ENCODE measurements at places on chromosomes 5 and 9. TPM values are rescaled to one million over a fixed set of nuclear protein-coding genes. Genes with fewer than 3 reads are reported as not detected.

- DNase-seq, result no peak
Observed at GRCh38 chr5:14379739-14380497, 201.7 kb upstream of the OTULINL start.

DNA sequence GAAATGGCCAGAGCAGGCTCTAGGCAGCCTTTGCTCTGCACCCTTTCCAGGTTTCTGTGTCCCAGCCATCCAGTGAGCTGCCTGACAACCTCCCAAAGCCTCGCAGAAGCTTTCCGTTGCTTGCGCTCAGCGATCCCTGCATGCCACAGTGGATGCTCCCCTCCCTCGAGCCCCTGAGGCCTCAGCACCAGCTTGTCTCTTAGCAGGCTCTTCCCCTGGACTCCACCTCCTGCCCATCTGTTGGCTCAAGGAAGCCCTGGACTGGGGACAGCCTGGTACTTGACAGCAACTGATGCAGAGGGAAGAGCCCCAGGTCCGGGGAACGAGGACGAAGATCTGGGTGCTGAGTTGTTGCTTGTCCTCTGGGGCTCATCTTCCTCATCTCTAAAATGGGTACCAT, 23.2 kb downstream of the TSPAN17 start:
- DNase-seq, result no peak

DNA sequence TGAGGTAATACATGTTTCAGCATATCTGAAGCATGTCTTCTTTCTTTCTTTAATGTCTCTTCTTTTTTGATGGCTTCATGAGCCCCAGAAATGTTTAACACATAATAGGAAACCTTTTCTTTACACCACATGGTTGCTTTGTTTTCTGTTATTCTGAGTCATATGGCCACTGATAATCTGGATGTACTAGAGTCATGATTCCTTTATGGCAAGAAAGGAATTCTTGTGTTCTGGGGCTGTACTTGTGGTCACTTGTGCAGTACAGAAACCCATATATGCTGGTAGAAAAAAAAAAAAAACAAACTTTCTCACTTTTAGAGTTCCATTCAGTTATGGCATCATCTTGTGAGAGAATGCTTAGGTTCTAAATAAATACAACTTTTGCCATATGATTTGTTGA, 1669.3 kb upstream of the CDH9 start:
- DNase-seq, result no peak

- DNase-seq, result no peak
Observed at GRCh38 chr9:3912280-3912679, 386.5 kb upstream of the RFX3 start.

GRCh38 chr5:156582193-156582598, 255.2 kb downstream of the SGCD start:
- no peak for DNase-seq

- no peak for DNase-seq
Observed at GRCh38 chr9:37034305-37034937, 353 bp upstream of the PAX5 start.

- no peak for DNase-seq
Observed at GRCh38 chr5:68433526-68433922, 218.0 kb downstream of the PIK3R1 start.

GRCh38 chr5:81183811-81184748, 49.0 kb upstream of the CKMT2 start:
- no peak for DNase-seq

DNA sequence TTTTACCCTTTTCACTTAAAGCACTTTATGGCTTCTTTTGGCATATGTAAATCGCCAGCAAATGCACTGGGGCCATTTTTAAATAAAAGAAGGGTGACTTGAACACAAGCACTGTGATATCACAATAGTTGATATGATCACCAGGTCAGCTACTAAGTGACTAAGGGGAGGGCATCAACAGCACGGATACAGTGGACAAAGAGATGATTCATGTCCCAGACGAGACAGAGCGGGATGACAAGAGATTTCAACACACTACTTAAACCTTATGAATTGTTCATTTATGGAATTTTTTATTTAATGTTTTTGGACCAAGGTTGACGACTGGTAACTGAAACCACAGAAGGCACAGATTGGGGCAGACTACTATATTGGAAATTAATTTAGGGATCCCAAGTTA, 54.1 kb downstream of the RORB start:
- DNase-seq, result no peak

DNA sequence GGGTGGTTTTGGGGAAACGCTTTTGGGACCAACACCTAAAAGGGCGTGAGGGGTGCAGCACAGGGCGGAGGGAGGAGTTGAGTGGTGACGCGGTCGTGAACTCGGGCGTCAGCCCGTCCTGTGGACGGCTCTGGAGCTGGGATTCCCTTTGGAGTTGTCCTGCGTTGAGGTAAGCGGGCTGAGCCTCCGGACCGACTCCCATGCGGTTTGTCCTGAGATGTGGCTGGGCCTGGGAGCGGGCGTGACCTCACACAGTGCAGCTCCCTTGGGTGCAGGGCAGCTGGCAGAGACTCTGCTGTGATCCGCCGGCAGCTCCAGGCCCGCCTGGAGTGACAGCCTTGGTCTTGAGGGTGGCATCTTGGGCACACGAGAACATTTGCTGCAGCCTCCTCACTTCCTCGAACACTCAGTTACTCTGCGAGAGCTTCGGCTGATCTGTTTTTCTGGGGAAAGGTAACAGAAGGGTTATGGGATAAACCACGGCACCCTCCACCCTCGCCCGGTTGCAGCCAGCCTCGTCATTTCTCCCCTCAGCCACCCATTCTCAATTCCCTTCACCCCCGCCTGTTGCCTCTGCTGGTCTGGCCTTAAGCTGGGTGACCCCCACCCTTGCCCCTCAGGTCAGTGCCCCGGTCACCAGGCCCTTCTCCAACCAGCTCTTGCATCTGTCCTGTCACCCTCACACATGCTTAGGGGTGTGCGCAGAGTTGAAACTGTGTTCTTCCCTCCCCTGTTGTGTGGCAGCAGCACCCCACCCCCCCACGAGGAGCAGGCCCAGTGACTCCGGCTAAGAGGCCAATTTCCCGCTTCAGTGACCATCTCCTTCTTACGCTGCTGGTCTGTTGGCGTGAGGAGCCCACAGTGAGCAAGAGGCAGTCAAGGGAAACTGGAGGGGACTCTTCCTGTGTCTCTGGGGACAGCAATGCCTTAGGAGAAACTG, 94.2 kb upstream of the COL5A1 start:
- DNase-seq, result no peak

DNA sequence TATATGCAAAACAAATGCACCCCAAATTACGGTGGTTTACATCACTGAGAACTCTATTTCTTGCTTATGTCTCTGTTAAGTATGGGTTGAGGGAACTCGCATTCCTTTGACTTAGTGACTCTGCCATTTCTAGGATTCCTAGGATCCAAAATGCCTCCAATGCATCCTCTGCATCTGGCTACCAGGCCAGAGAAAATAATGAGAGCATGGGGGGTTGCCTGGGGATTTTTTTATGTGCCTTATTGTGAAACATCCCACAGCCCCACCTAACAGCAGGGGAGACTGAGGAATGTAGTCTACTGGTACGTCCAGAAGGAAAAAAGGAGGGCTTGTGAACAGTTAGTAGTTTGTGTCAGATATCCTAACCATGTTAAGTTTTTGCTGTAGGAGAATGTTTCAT, 466.0 kb upstream of the ARRDC3 start:
- no peak for DNase-seq

DNA sequence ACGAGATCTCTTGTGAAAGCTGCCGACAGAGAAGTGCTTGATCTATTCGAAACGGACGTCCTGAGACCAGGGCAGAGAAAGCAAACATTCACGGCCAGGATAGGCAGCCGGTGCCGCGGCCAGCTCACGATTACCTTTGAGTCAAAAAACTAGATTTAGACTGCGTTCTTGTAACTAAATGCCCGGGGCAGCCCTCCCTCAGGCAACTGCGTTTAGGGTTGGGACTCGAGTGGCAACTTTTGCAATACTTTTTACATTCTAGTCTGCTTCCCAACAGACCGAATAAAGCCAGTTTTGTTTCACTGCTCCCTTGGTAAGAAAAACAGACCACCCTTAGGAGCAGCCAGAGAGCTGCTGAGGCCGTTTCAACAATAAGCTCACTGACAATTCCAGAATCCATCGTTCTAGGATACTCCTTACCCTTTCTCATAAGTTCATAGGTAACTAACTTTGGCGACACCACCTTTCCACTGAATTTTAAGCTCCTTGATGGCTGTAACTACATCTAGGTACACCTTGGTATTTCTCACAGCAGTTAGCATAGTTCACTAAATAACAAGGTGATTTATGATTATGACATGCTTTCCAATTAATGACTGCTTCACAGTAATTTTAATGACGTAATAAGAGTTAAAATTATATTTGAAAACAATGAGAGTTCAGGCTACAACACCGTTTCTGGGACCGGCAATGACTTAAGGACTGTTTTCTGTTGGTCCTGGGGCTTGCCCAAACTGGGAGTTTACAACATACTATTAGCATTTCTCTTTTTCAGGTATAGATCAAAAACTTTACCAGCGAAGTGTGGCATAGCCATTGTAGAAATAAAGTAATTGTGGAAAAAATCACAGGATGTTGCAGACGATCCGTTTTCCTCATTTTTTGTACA, 899 bp upstream of the RAPGEF6 start:
- DNase-seq, result no peak

- DNase-seq, result no peak
Observed at GRCh38 chr5:177319913-177320588, 8.4 kb upstream of the MXD3 start.

DNA sequence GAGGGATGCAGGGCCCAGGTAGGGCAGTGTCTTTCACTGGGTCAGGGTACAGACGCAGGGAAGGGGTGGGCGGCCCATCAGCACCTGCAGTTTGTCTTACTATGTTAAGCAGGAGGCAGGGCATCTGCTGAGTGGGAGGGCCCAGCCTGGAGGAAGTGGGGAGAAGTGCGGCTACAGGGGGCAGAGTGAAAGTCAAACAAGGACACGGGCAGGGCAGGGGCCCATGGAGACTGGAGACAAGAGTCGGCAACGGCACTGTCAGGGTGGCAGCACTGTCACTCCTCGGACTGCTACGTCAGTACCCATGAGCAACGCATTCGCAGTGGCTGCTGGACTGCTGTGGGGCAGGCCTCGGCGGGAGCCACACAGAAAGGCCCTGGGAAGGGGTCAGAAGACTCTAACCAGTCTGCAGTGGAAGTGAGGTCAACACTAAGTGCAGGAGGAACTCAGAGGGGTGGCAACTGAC, 19.7 kb downstream of the CAMSAP1 start:
- DNase-seq, result peak; percentile 43

GRCh38 chr5:81308836-81309235, 7.4 kb downstream of the ZCCHC9 start:
- no peak for DNase-seq

DNA sequence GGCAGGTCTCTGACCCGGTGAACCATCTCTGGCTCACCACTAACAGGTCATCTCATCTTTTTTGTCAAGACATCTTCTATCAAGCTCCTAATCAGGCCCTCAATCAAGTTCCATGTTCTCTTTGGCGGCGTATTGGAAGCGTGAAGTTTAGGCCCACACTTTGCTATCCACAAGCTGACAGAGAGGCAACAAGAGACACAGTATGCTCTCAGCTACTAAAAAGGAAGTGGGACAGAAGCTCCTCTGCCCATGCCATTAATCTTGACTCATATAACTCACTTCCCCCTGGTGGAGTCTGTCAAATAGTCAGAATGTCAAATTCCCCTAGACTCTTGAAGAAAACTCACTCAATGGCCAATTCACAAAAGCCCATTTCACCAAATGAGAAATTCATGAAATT, 77.6 kb upstream of the TMC1 start:
- DNase-seq, result no peak

DNA sequence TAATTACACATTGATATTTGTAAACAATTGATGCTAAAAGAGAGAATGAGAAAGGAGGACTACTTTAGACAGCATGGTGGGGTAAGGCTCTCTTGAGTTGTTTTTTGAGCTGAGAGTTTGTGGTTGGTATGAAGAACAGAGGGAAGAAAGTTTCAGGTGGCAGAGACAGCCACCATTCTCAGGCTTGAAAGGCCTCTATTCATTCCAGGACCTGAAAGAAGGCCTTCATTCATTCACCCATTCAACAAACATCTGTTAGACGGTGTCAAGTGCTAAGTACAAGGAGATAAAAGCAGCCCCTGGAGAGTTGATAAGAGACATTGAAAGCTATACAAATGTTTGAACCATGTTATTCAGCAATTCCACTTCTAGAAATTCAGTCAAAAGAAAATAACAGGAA, 21.7 kb upstream of the ADAM19 start:
- DNase-seq, result no peak

- no peak for DNase-seq
Observed at GRCh38 chr9:90890146-90890810, 88.7 kb downstream of the SYK start.

DNA sequence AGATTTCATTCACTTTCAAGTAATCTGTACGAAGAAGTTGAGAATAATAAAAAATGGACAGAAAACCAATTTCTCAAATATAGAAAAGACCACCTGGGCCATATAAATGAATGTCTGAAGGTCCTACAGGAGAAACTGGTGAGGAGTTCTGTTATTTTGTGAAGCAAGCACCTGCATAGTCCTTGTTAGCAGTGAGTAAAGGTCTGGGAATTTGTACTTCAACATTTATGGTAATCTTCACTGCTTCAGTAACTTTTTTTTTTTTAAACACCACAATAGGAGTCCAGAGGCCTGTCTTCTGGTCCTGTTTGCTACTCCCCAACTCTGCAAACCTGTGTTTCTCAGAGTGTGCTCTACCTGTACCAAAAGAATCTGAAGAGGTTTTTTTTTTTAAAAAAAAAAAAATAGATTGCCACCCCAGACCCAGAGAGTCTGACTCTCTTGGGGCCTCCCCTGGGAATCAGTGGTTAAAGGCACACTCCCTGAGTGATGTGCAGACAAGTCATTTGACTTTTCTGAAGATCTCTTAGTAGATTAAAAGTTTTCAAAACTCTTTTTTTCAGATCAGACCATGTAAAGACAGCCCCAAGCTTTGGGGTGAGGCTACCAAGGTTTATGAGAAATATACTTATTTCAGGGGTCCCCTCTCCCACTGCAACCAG, 55.5 kb downstream of the FAM81B start:
- no peak for DNase-seq

- no peak for DNase-seq
Observed at GRCh38 chr5:3226196-3226920, 369.3 kb upstream of the IRX1 start.

- DNase-seq, result peak; percentile 35
Observed at GRCh38 chr9:95874989-95875304, 544 bp upstream of the ERCC6L2 start.

GRCh38 chr5:69367697-69368279, 1.5 kb downstream of the AK6 start:
- DNase-seq, result no peak

Gene SPEF2
- total RNA-seq, result 8.3 TPM

Gene F2RL1
- total RNA-seq, result 1.1 TPM

Gene PDZD2
- 3.0 TPM for total RNA-seq

Gene LCN9
- total RNA-seq, result not detected

Gene CACNA1B
- total RNA-seq, result 0.22 TPM

Gene XPA
- 23.4 TPM for total RNA-seq

Data from T-helper 17 cell (primary cell).